ENCODE measurements at places on chromosomes 3 and 15. TPM values are rescaled to one million over a fixed set of nuclear protein-coding genes. Genes with fewer than 3 reads are reported as not detected.

- H3K4me3 ChIP-seq: no peak overlapping the region
- H3K27me3 ChIP-seq: peaks cover 22% of the 10 kb centered on the region
- H3K36me3 ChIP-seq: no peaks in the 10 kb centered on the region
Measured at GRCh38 chr3:122245513-122246174, 62.2 kb downstream of the CASR start.

DNA sequence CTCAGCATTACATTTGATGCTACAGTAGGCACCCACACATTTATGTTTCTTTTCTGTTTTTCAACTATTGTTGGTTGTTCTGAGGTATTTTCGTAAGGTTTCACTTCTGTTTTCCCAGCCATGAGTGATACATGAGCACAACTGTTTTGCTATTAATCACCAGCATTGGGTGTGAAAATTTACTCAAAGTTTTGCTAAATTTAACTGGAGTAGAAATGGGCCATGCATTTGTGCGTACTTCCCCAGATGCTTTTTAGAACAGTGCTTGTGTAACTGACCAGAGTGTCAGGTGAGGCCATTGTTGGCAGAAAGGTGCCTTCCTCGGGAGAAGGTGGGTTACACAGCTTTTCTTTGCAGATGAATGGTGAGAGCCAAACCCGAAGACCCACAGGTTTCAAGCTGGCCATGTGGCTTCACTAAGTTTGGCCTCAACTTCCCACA lies 70.4 kb downstream of the ST6GAL1 start:
- H3K27ac ChIP-seq: peak overlapping the region; percentile 60
- no peak for DNase-seq

GRCh38 chr15:95227235-95227634 lies 995.9 kb downstream of the MCTP2 start:
- H3K27ac ChIP-seq: no peak overlapping the region
- H3K36me3 ChIP-seq: no peaks in the 10 kb centered on the region
- H3K27me3 ChIP-seq: no peaks in the 10 kb centered on the region
- no peak overlapping the region for H3K4me3 ChIP-seq
- no peak for DNase-seq

DNA sequence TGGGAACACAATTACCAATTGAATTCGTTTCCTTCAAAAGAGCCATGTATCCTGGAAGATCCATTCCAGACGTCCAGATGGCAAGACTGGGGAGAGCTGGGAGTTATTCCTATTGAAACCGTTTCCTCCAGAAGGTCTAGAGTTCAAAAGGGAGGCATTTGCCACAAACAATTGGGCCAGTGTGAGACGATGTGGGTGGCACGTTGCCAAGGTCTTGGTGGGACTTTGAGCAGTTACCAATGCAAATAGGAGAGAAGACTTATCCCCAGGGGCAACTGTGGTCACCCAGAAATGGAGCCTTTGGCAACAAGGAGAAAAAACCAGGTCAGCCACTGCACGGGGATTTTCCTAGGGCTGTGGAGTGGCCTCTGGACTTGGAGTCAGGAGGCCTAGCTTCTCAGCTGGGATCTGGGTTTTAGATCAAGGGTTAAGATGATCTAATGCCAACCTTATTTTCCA lies 29.6 kb upstream of the TLE3 start:
- H3K27ac ChIP-seq: no peak overlapping the region
- peaks cover 63% of the 10 kb centered on the region for H3K27me3 ChIP-seq
- H3K36me3 ChIP-seq: no peaks in the 10 kb centered on the region
- H3K4me1 ChIP-seq: no peaks in the 10 kb centered on the region

- no peaks in the 10 kb centered on the region for H3K36me3 ChIP-seq
- no peak overlapping the region for H3K27ac ChIP-seq
- DNase-seq: no peak
- no peaks in the 10 kb centered on the region for H3K4me1 ChIP-seq
Measured at GRCh38 chr3:85159376-85159775, 200.6 kb downstream of the CADM2 start.

GRCh38 chr3:147008886-147009285 lies 397.5 kb downstream of the ZIC4 start:
- H3K4me3 ChIP-seq: no peak overlapping the region
- DNase-seq: no peak
- no peaks in the 10 kb centered on the region for H3K4me1 ChIP-seq
- no peak overlapping the region for H3K27ac ChIP-seq
- H3K27me3 ChIP-seq: no peaks in the 10 kb centered on the region

- peaks cover 8% of the 10 kb centered on the region for H3K4me1 ChIP-seq
- no peak for DNase-seq
- H3K4me3 ChIP-seq: no peak overlapping the region
- no peaks in the 10 kb centered on the region for H3K36me3 ChIP-seq
- no peak overlapping the region for H3K27ac ChIP-seq
Measured at GRCh38 chr15:40944510-40945296, 8.6 kb upstream of the CHAC1 start.

GRCh38 chr3:184784731-184785500 lies 27.1 kb upstream of the VPS8 start:
- no peaks in the 10 kb centered on the region for H3K27me3 ChIP-seq
- no peak overlapping the region for H3K27ac ChIP-seq
- no peak for DNase-seq
- no peak overlapping the region for H3K4me3 ChIP-seq

DNA sequence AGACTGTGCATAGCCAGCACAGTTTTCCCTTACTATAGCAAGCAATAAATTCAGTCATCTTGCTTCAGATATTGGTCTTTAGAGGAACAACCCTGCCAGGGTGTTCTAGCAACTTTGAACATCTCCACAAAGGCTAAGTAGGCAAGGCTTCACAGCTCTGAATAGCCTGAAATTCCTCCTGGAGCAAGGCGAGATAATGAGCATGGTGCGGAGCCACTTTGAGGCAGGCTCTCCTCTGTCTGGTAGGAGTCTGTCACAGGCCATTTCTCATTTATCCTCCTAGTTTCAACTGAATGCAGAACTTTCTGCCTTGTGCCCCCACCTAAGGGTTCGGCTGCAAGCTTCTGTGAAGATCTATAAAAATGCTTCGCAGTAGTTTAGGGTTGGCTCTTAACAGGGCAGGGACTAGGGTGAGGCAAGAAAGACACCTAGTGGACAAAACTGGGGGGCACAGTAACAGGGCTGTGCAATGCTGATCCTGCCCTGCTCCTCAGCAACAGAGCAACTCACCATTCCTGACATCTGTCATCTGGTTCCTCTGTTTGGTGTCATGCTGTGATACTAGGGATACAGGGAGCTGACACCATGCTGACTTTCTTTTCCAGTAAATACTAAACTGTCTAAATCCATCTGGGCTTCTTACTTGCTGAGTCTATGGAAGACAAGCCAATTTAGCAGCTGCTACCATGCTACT lies 16.6 kb upstream of the EHHADH start:
- peaks cover 12% of the 10 kb centered on the region for H3K27me3 ChIP-seq
- H3K36me3 ChIP-seq: no peaks in the 10 kb centered on the region
- no peak overlapping the region for H3K4me3 ChIP-seq

GRCh38 chr15:71885390-71885789 lies 75.0 kb downstream of the NR2E3 start:
- peaks cover 25% of the 10 kb centered on the region for H3K36me3 ChIP-seq
- H3K4me1 ChIP-seq: peaks cover 14% of the 10 kb centered on the region
- no peaks in the 10 kb centered on the region for H3K27me3 ChIP-seq
- no peak overlapping the region for H3K27ac ChIP-seq

DNA sequence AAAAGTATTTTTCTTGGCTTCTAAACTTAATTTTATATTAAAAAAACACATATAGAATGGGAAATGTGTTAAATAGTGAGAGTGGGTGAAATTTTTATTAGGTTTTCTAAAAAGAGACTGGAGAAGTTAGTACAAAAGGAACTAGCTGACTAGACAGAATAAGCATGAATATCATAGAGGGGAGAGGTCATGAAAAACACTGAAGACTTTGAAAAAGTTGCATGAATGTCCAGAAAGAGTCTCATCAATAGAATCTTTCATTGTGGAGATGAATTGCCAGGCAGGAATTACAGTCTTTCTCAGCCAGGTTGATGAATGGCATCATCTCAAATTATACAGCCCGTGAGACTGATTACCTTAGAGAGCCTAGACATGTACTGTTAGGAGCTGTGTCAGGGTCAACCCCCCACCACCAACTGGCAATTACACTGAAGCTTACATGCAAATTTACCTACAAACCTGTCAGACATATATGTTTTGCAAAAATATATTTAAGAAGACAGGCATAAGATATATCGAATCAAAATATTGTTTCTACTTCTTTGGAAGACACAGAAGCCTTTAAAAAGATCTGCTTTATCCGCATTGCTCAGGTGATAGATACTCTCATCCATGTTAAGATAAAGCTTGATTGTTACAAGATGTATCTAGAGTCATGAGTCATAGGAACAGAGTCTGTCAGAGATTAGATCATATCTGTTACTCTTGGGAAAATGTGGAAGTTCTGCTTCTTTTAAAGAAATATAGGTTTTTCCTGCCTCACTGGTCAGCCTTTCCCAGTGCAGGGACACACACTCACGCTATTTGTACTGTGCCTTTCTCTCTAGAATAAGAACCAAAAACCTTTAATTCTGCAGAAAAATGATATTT lies 34.8 kb upstream of the PFN2 start:
- no peaks in the 10 kb centered on the region for H3K4me1 ChIP-seq
- no peak overlapping the region for H3K27ac ChIP-seq
- H3K36me3 ChIP-seq: no peaks in the 10 kb centered on the region
- no peaks in the 10 kb centered on the region for H3K27me3 ChIP-seq

DNA sequence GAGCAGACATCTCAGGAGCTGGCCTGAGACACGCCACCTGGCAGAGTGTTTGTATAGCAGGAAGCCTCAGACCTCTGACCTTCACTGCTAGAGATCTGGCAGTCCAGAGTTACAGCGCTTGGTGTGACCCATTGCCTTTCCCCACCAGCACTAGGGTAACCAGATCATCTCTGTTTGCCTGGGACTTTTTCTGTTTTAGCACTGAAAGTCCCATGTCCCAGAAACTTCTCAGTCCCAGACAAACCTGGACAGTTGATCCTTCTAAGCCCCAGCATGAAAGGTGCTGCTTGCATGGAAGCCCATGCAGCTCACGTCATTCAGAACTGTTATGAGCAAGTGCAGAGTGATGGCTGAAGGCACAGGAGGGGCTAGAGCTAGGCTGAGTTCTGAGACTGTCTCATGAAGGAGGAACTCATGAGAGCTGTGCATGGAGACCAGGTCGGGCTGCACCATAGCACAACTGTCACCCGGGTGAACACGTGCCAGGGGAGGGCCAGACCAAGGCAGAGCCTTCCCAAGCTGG lies 18.2 kb upstream of the AHSG start:
- no peak overlapping the region for H3K4me3 ChIP-seq
- no peak overlapping the region for H3K27ac ChIP-seq
- no peaks in the 10 kb centered on the region for H3K4me1 ChIP-seq
- H3K27me3 ChIP-seq: no peaks in the 10 kb centered on the region
- DNase-seq: no peak

The KLF15 gene
- total RNA-seq: 9.5 TPM

The ESYT3 gene
- total RNA-seq: 6.3 TPM

The UROC1 gene
- total RNA-seq: not detected

The KY gene
- 0.46 TPM for total RNA-seq

The LAMB2 gene
- 875 TPM for total RNA-seq
